SIG-M5 (cell line): ENCODE measurements at places on chromosomes 4 and X.

DNA sequence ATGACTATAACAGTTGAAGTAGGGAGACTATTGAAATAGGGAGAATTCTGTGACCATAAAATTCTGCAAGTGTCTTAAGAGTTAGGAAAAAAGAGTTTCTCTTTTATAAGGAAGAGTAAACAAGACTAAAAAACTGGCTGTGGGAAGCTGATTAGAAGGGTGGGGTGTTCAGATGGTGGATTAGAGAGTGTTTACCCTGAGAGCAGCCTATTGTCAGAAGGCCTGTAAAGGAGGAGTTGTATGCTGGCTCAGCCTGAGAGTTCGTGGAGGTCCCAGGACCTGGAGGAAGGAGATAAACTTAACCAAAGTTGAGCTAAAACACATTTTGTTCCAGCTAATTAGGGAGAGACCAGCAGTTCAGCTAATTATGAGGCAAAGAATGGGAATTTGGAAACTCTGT lies 629.7 kb downstream of the PCDH7 start:
- no peak for DNase-seq

GRCh38 chr4:120446051-120446567 lies 379.5 kb upstream of the MAD2L1 start:
- no peak for DNase-seq

DNA sequence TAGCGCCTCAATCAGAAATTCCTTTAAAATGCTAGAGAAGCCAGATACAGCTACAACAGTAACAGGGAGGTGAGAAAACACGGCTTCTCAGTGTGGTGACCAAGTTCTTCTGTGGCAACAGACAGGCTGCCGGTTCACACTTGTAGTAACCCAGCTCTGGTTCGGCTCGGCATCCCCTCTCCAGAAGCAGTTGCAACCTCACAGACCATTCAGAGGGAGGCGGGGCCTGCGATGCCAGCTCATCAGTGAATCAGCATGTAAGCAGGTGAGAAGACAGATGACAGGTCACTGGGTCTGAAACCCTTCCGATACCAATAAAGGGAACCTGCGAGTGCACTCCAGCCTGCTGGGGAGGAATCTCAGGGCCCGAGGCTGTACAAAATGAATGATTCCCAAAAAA lies 251.0 kb downstream of the KCNIP4 start:
- no peak for DNase-seq

GRCh38 chr4:185786422-185786821 lies 25.6 kb downstream of the SORBS2 start:
- DNase-seq: no peak

GRCh38 chr4:132770776-132771175 lies 378.3 kb upstream of the PCDH10 start:
- DNase-seq: no peak

DNA sequence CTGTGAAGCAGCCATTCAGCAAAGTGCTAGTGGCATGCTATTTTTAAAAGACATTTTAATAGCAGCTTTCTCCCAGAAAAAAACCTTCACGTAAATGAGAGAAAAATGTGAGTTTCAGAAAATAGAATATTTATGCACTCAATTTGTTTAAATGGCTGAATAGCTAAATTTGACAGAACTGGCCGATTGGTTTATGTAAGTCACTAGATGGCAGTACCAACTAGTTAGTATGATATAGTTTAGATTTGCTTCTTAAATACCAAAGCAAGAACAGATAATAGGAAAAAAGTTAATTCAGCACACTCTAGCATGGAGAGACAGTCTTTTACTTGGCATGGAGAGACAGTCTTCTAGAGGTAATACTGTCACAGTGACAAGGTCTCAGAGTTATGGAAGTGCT lies 250.1 kb downstream of the SNCA start:
- DNase-seq: no peak

- no peak for DNase-seq
Observed at GRCh38 chr4:86917212-86918039, 17.4 kb upstream of the AFF1 start.

GRCh38 chr4:109939190-109939589 lies 26.5 kb downstream of the EGF start:
- no peak for DNase-seq

GRCh38 chrX:40473460-40474204 lies 107.1 kb upstream of the ATP6AP2 start:
- no peak for DNase-seq

DNA sequence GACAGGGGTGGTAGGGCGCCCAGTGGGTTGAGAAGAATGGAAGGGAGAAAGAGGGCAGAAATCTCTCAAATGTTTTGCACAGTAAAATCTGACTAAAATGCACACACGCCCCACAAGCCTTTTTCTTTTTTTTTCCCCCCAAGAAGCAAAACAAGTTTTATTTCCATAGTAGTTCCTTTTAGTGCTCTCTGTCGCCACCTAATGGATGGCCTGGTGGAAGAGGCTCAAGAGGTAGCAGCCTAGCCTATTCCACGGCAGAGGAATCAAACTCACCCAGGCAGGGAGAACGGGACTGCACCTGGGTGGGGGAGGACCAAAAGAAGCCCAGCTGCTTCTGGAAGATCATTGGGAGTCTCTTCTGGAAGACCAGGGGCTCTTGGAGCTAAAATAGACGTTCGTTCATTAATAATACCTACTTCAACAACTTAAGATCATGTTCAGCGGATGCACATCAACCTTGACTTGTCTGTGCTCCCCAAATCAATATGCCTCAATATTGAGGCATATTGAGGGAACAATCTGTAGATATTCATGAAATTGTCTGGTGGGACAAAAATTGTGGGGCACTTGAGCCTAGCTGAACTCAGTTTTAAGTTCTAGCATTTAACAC lies 31.6 kb upstream of the IRAK1 start:
- DNase-seq: no peak

DNA sequence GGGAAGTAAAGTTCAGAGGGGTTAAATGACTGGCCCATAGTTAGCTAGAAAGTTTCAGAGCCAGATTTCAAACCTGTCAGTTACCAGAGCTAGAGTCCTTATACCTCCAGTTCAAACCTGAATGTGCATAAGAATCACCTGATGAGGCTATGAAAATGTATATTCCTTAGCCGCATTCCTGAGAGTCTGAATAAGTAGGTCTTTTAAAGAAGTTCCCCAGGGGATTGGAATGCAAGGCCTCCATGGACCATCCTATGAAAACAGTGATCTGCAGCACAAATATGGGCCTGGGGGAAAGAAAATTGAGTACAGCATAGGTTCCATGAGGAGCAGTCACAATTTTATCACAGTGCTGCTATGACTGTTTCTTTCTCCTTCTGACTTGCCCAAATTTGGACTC lies 263.9 kb upstream of the CXorf66 start:
- DNase-seq: no peak

DNA sequence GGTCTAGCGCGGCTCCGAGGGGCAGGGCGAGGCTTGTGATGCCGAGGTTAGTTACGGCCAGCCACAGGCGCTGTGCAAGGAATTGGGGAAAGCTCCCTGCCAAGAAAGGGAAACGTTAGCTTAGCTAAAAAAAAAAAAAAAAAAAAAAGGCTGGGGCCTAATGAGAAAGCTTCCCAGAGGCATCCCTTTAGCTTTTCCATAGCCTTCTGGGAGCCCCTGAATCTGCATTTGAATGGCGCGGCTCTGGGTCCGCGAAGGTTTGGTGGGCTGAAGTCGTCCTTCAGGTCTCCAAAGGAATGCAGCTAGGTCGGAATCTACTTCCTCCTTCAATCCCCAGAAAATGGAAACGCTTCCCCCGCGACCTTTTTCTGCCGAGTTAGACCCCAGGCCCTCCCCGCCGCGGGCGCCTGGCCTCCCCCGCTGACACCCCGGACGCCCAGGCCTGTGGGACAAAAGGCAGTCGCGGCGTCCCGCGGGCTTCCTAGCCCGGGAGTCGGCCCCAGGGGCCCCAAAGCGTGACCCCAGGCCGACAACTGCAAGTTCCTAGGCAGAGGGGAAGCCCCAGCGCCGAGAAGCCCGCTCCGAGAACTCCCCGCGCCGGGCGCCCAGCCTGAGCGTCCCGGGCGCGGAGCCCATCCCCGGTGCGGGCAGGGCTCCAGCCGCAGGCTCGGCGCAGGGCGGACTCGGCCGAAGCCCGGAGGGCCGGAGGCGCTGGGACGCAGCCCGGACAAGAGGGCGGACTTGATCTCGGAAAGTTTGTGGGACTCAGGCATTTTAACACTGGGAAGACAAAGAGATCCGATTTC lies 605 bp upstream of the FAT1 start:
- no peak for DNase-seq

DNA sequence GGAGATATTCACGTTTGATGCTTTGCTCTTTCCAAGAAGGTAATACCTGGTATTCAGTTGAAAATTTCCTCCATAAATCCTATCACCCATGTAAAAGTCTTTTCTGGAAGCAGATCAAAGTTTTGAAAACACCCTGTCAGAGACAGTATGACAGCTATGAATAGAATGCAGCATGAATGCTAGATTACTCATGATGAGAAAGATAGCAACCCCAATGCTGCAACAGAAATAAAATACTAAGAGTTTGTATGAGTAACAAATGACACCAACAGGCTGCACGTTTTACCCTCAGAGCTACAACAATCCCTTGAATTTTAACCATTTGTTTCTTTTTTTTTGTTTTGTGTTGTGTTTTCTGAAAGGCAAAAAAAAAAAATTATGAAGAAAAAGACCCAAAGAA lies 108.6 kb downstream of the ARHGAP6 start:
- DNase-seq: no peak

- no peak for DNase-seq
Observed at GRCh38 chr4:157165935-157166610, 54.5 kb upstream of the GRIA2 start.

- no peak for DNase-seq
Observed at GRCh38 chrX:103941201-103941975, 21.0 kb upstream of the TMSB15B start.

- no peak for DNase-seq
Observed at GRCh38 chr4:135434936-135435335, 1233.3 kb upstream of the PABPC4L start.

- no peak for DNase-seq
Observed at GRCh38 chrX:134144231-134144630, 92.8 kb upstream of the CCDC160 start.

- DNase-seq: no peak
Observed at GRCh38 chrX:74419864-74420195, 1.5 kb upstream of the SLC16A2 start.

- no peak for DNase-seq
Observed at GRCh38 chrX:114800719-114801118, 216.7 kb downstream of the IL13RA2 start.
